ENCODE measurements at places on chromosomes 4 and X. TPM values are rescaled to one million over a fixed set of nuclear protein-coding genes. Genes with fewer than 3 reads are reported as not detected.

Gene TFDP3
- not detected for total RNA-seq

Gene COX7B2
- total RNA-seq, result not detected

Gene TMPRSS11F
- total RNA-seq, result 0.28 TPM

Gene BMP2K
- 74.4 TPM for total RNA-seq

Gene HSFX1
- 0.54 TPM for total RNA-seq

Gene KDM6A
- total RNA-seq, result 26.9 TPM

Gene TCP11X2
- total RNA-seq, result not detected

- DNase-seq, result no peak
- no peak overlapping the region for H3K4me3 ChIP-seq
- no peaks in the 10 kb centered on the region for H3K27me3 ChIP-seq
- H3K4me1 ChIP-seq, result no peaks in the 10 kb centered on the region
- H3K36me3 ChIP-seq, result no peaks in the 10 kb centered on the region
These were observed 199.9 kb downstream of the CXXC4 start for GRCh38 chr4:104294811-104295210.

- H3K27ac ChIP-seq, result peak overlapping the region; percentile 49
- H3K27me3 ChIP-seq, result no peaks in the 10 kb centered on the region
- H3K4me1 ChIP-seq, result peaks cover 76% of the 10 kb centered on the region
- DNase-seq, result peak; percentile 33
- no peaks in the 10 kb centered on the region for H3K36me3 ChIP-seq
These were observed 141.4 kb downstream of the KLHL8 start for GRCh38 chr4:87078987-87079486.

DNA sequence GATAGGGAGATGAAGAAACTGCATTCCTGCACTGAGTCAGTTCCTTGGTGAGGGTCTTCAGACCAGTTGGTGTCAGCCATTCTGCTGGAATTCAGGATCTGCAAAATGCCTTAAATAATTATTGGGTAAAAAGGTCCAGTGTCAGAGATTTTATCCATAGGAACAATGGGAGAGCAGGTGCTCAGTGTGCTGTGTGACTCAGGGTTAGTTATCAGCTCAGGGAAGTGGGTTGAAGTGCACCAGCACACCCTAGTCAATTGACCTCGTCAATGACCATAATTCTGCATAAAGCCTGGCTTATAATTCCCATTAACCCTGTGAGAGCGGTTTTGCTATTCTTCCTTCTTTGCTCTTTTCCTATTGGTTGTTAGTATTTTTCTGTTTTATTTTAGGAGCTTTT is 37.3 kb downstream of the HERC6 start:
- no peaks in the 10 kb centered on the region for H3K4me1 ChIP-seq
- no peaks in the 10 kb centered on the region for H3K36me3 ChIP-seq
- no peak for DNase-seq
- H3K27ac ChIP-seq, result no peak overlapping the region

DNA sequence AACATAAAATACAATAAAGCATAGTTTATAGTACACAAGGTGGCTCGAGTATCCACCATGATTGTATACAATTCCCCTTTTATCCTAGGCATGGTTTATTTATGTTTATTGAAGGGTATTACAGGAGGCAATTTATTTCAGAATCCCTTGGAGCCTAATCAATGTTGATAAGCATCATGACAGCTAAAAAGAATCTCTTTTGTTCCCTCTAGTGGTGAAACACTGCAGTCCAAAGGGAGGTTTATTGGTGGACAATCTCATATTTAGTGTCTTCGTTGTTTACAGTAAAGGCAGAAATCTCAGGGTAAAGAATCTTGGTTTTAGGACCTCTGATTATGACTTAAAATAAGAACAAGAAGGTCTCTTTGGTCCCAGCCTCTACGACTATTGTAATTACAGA is 1712.5 kb downstream of the C4orf33 start:
- no peak for DNase-seq
- no peaks in the 10 kb centered on the region for H3K27me3 ChIP-seq
- no peak overlapping the region for H3K27ac ChIP-seq

GRCh38 chrX:46576458-46576857 is 2.9 kb downstream of the CHST7 start:
- no peaks in the 10 kb centered on the region for H3K27me3 ChIP-seq
- no peaks in the 10 kb centered on the region for H3K4me1 ChIP-seq
- H3K27ac ChIP-seq, result no peak overlapping the region
- no peaks in the 10 kb centered on the region for H3K36me3 ChIP-seq
- no peak for DNase-seq

- no peaks in the 10 kb centered on the region for H3K4me1 ChIP-seq
- DNase-seq, result no peak
- H3K27me3 ChIP-seq, result no peaks in the 10 kb centered on the region
- H3K4me3 ChIP-seq, result no peak overlapping the region
These were observed 160.1 kb upstream of the TBX22 start for GRCh38 chrX:79854469-79854868.

DNA sequence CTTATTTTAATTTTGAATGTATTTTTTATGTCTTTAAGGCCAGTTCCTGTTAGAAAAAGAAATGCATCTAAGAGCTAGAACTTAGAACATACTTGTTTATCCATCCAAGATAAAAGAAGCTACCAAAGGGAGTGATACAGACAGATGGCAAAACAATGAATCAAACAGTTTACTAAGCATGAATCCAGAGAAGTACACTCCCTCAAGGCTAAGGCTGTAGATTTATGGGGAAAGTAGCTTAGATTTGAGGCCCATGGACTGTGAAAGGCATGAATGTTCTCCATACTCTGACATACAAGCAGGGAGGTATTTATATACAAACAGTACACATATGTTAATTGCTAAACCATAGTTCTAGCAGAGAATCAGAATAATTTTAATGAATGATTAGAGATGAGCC is 255.3 kb upstream of the NRK start:
- H3K36me3 ChIP-seq, result no peaks in the 10 kb centered on the region
- no peak overlapping the region for H3K27ac ChIP-seq
- no peaks in the 10 kb centered on the region for H3K27me3 ChIP-seq
- no peak for DNase-seq
- H3K4me3 ChIP-seq, result no peak overlapping the region
- no peaks in the 10 kb centered on the region for H3K4me1 ChIP-seq

- H3K36me3 ChIP-seq, result no peaks in the 10 kb centered on the region
- H3K4me3 ChIP-seq, result no peak overlapping the region
- H3K4me1 ChIP-seq, result no peaks in the 10 kb centered on the region
- no peak for DNase-seq
- H3K27me3 ChIP-seq, result no peaks in the 10 kb centered on the region
These were observed 111.2 kb upstream of the TBC1D9 start for GRCh38 chr4:140867356-140867755.

DNA sequence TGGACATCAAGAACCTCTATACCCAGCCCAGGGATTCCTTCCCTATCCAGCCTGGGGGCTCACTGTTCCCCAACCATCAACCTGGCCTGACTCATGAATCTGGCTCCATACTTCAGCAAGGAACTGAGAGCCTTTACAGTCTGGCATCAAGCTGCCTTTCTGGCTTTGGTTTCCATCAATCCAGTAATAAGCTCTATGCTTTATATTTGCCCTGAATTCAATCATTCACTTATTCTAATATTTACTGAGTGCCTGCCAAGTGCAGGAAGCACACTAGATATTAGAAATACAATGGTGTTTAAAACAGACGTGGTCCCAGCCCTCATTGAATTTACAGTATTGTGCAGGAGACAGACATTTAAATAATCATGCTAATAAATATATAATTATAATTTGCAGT is 114.8 kb upstream of the PLAC1 start:
- no peak for DNase-seq
- H3K36me3 ChIP-seq, result no peaks in the 10 kb centered on the region
- H3K4me3 ChIP-seq, result no peak overlapping the region
- H3K4me1 ChIP-seq, result no peaks in the 10 kb centered on the region

DNA sequence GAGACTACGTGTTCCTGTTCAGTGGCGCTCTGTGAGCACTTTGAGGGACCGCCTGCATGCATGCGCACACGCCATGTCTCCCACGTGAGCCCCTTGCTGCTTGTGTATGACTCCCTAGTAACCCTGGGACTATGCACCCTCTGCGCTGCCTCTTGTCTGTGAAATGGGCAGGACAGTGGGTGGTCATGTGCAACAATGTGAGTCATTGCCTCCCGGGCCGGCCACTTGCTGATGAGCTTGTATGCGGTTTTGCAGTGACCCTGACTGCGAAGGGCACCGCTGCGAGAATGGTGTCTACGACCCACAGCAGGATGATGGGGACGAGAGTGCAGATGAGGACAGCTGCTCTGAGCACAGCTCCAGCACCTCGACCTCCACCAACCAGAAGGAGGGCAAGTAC is 61.4 kb downstream of the TNIP2 start:
- DNase-seq, result no peak
- no peak overlapping the region for H3K4me3 ChIP-seq
- no peaks in the 10 kb centered on the region for H3K27me3 ChIP-seq
- peaks cover 48% of the 10 kb centered on the region for H3K36me3 ChIP-seq
- H3K27ac ChIP-seq, result no peak overlapping the region

DNA sequence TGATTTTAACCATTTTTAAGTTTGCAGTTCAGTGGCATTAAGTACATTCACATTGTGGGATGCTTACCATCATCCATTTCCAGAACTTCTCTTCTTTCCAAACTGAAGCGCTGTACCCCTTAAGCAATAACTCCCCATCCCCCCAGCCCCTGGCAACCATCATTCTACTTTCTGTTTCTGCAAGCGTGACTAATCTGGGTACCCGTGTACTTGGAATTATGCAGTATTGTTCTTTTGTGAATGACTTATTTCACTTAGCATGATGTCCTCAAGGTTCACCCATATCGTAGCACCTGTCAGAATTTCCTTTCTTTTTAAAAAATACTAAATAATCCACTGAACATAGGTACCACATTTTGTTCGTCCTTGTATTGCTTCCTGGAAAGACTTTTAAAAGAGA is 32.9 kb downstream of the USP9X start:
- DNase-seq, result no peak
- no peaks in the 10 kb centered on the region for H3K36me3 ChIP-seq
- H3K27me3 ChIP-seq, result no peaks in the 10 kb centered on the region
- peaks cover 39% of the 10 kb centered on the region for H3K4me1 ChIP-seq
- no peak overlapping the region for H3K27ac ChIP-seq

GRCh38 chr4:13970349-13970748 is 342.8 kb upstream of the BOD1L1 start:
- no peak overlapping the region for H3K4me3 ChIP-seq
- H3K27ac ChIP-seq, result no peak overlapping the region
- DNase-seq, result no peak
- no peaks in the 10 kb centered on the region for H3K27me3 ChIP-seq
- peaks cover 18% of the 10 kb centered on the region for H3K4me1 ChIP-seq

GRCh38 chr4:115537387-115537786 is 424.0 kb upstream of the NDST4 start:
- no peaks in the 10 kb centered on the region for H3K27me3 ChIP-seq
- no peak overlapping the region for H3K4me3 ChIP-seq
- no peak for DNase-seq
- H3K4me1 ChIP-seq, result no peaks in the 10 kb centered on the region
- no peak overlapping the region for H3K27ac ChIP-seq
- H3K36me3 ChIP-seq, result no peaks in the 10 kb centered on the region

GRCh38 chrX:75547783-75548182 is 24.9 kb upstream of the ZDHHC15 start:
- DNase-seq, result peak; percentile 35
- H3K27me3 ChIP-seq, result no peaks in the 10 kb centered on the region
- H3K27ac ChIP-seq, result peak overlapping the region; percentile 34
- no peaks in the 10 kb centered on the region for H3K36me3 ChIP-seq

- DNase-seq, result no peak
- no peaks in the 10 kb centered on the region for H3K36me3 ChIP-seq
- H3K4me1 ChIP-seq, result no peaks in the 10 kb centered on the region
- H3K27ac ChIP-seq, result no peak overlapping the region
- no peak overlapping the region for H3K4me3 ChIP-seq
These were observed 56.6 kb downstream of the CHST7 start for GRCh38 chrX:46630141-46630540.

GRCh38 chr4:31104577-31104976 is 384.4 kb downstream of the PCDH7 start:
- no peaks in the 10 kb centered on the region for H3K36me3 ChIP-seq
- DNase-seq, result no peak
- peak overlapping the region; percentile 39 for H3K27ac ChIP-seq
- no peaks in the 10 kb centered on the region for H3K27me3 ChIP-seq
- no peak overlapping the region for H3K4me3 ChIP-seq
- H3K4me1 ChIP-seq, result peaks cover 82% of the 10 kb centered on the region

DNA sequence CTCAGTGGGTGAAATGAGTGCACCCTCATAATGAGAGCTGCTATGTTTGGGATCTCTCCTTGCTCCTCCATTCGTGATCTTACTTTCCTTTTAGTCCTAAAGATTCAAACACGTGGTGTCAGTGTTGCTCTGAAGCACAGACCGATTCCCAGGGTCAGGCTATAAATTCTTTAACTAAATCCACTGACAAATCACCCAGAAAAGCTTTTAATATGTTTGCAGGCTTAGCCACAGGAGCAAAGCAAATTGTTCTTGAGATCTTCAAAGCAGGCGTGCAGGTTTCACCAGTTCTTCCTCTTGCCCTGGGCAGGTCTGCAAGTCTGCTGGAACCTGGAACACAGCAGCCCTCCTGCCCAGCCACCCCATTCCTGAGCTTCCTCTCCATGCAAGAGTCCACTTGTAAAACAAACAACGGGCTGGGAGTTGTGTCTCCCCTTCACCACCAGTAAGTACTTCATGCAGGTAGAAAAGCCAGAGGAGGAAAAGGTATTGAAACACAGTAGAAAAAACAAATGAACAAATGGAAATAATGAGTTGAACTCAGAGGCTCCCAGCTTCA is 70.1 kb upstream of the ENPP6 start:
- no peaks in the 10 kb centered on the region for H3K27me3 ChIP-seq
- no peak for DNase-seq
- H3K4me3 ChIP-seq, result no peak overlapping the region

DNA sequence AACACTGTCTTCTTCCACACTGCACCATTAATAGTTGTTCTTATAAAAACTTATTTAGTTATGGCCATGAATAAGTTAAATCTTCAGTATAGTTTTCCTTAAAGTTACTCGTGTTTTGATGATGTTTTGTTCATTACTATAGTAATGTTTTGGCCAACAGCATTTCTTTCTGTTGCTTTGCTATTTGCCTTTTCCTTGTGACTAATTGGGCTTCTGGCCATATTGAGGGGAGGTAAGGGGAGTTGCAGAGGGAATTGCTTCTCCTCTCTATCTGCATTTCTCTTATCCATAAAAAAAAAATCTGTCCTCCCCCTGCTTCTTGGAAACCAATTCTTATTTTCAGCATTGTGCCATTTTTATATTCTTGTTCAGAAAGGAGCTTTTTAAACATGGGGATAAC is 42.7 kb upstream of the ZCCHC12 start:
- no peak overlapping the region for H3K27ac ChIP-seq
- H3K4me1 ChIP-seq, result no peaks in the 10 kb centered on the region
- H3K27me3 ChIP-seq, result no peaks in the 10 kb centered on the region
